T-helper 17 cell (primary cell): ENCODE measurements at places on chromosomes 6 and 20. TPM values are rescaled to one million over a fixed set of nuclear protein-coding genes. Genes with fewer than 3 reads are reported as not detected.
A peak's percentile ranks its signal among the peaks of the same experiment; 100 is the strongest.

The GPLD1 gene
- total RNA-seq: 0.21 TPM

The HLA-DRB5 gene
- total RNA-seq: 8.8 TPM

The SRSF12 gene
- not detected for total RNA-seq

The SEL1L2 gene
- total RNA-seq: not detected

The PRSS35 gene
- 0.17 TPM for total RNA-seq

The PRPH2 gene
- not detected for total RNA-seq

- no peak overlapping the region for H3K27ac ChIP-seq
- DNase-seq: no peak
- peaks cover 5% of the 10 kb centered on the region for H3K36me3 ChIP-seq
- H3K4me1 ChIP-seq: peaks cover 28% of the 10 kb centered on the region
- H3K4me3 ChIP-seq: no peak overlapping the region
Measured at GRCh38 chr6:45557454-45557853, 179.7 kb upstream of the SUPT3H start.

DNA sequence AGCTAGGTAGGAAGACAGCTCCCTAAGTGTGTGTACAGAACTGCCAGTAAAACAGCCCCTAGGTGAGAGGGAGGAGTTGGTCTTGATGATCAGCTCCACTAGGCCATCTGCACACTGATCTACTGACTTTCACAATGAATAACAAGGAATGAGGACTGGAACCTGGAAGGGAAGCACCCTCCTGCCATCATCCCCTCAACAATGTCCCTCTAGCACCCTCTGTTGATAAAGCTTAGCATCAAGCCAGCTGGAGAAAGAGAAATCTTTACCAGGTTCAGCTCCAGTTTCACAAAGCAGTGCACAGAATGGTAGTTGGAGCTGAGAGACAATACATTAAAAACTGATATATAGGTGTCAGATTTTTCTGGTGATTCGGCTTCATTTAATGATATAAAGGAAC lies 57.2 kb upstream of the IRAK1BP1 start:
- peaks cover 5% of the 10 kb centered on the region for H3K27me3 ChIP-seq
- no peaks in the 10 kb centered on the region for H3K36me3 ChIP-seq
- no peak overlapping the region for H3K27ac ChIP-seq
- DNase-seq: no peak
- no peak overlapping the region for H3K4me3 ChIP-seq

- H3K4me1 ChIP-seq: peaks cover 19% of the 10 kb centered on the region
- H3K36me3 ChIP-seq: peaks cover 2% of the 10 kb centered on the region
- no peak overlapping the region for H3K27ac ChIP-seq
Measured at GRCh38 chr6:28347119-28347518, 2.6 kb upstream of the ZKSCAN3 start.

- no peak overlapping the region for H3K4me3 ChIP-seq
- H3K36me3 ChIP-seq: peaks cover 4% of the 10 kb centered on the region
- DNase-seq: no peak
Measured at GRCh38 chr20:49792006-49792405, 20.6 kb upstream of the SLC9A8 start.

GRCh38 chr6:16729183-16729691 lies 32.0 kb downstream of the ATXN1 start:
- peaks cover 2% of the 10 kb centered on the region for H3K36me3 ChIP-seq
- H3K4me3 ChIP-seq: peak overlapping the region; percentile 31
- no peak overlapping the region for H3K27ac ChIP-seq
- H3K4me1 ChIP-seq: peaks cover 31% of the 10 kb centered on the region
- no peaks in the 10 kb centered on the region for H3K27me3 ChIP-seq

DNA sequence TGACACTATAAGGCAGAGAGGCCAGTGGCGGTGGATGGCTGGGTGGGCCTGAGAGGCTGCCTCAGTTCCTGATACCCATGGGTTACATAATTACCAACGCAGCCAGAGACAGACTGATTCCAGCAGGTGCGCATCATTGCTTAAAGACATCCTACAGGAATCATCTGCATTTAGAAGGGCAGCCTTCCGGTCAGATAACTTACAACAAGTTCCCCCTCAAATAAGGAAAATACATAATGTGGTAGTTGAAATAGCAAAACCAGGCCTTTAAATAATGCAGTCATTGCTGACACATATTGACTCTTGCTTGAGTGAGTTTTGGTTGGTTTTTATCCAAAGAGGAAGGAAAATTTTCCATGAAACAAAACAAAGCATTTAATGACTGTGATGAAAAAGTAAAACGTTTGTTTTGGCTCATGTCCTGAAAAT lies 81.9 kb downstream of the SIM1 start:
- DNase-seq: no peak
- H3K36me3 ChIP-seq: no peaks in the 10 kb centered on the region
- peaks cover 12% of the 10 kb centered on the region for H3K27me3 ChIP-seq
- H3K4me1 ChIP-seq: no peaks in the 10 kb centered on the region
- H3K4me3 ChIP-seq: no peak overlapping the region
- H3K27ac ChIP-seq: no peak overlapping the region

- H3K27me3 ChIP-seq: no peaks in the 10 kb centered on the region
- H3K4me1 ChIP-seq: peaks cover 2% of the 10 kb centered on the region
- no peak overlapping the region for H3K27ac ChIP-seq
- no peaks in the 10 kb centered on the region for H3K36me3 ChIP-seq
- DNase-seq: no peak
- no peak overlapping the region for H3K4me3 ChIP-seq
Measured at GRCh38 chr6:122289762-122290539, 109.5 kb upstream of the HSF2 start.

DNA sequence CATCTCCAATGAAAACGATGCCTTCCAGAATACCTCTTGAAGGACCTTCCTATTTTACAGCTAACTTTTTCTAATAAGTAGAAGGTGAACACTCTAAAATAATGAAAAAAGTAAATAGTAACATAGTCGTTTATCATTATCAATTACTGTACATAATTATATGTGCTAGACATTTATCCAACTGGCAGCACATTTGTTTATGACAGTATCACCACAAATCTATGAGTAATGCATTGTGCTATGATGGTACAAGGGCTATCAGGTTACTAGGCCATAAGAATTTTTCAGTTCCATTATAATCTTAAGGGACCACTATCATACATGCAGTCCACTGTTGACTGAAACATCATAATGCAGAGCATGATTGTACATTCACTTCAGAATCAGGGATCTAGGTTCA lies 68.4 kb downstream of the ATG5 start:
- H3K36me3 ChIP-seq: peaks cover 4% of the 10 kb centered on the region
- H3K27me3 ChIP-seq: no peaks in the 10 kb centered on the region
- H3K27ac ChIP-seq: no peak overlapping the region
- no peak overlapping the region for H3K4me3 ChIP-seq
- peaks cover 19% of the 10 kb centered on the region for H3K4me1 ChIP-seq
- DNase-seq: no peak

- H3K4me3 ChIP-seq: no peak overlapping the region
- DNase-seq: no peak
- H3K27me3 ChIP-seq: peaks cover 11% of the 10 kb centered on the region
- H3K27ac ChIP-seq: no peak overlapping the region
- H3K4me1 ChIP-seq: no peaks in the 10 kb centered on the region
- no peaks in the 10 kb centered on the region for H3K36me3 ChIP-seq
Measured at GRCh38 chr6:10312445-10312844, 102.4 kb downstream of the TFAP2A start.

GRCh38 chr6:142884214-142885035 lies 60.6 kb downstream of the HIVEP2 start:
- H3K4me1 ChIP-seq: peaks cover 71% of the 10 kb centered on the region
- H3K36me3 ChIP-seq: peaks cover 3% of the 10 kb centered on the region
- DNase-seq: no peak
- H3K27me3 ChIP-seq: no peaks in the 10 kb centered on the region
- peak overlapping the region; percentile 95 for H3K4me3 ChIP-seq

DNA sequence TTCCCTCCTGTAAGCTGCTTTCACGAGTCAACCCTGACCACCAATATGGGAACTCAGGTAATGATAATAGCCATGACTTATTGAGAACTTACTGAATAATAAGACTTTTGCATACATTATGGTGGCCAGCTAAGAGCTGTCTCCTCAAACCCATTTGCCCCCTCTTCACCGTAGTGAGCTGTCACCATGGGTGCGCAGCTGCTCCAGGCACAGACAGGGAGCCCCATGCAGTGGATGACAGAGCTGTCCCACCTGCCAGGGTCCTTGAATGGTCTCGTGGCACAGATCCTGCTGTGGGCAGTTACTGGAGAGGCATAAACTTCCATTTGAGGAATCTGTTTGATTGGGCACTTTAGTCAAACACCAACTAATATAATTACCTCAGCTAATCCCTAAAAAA lies 1.9 kb downstream of the SLC22A16 start:
- peaks cover 62% of the 10 kb centered on the region for H3K27me3 ChIP-seq
- H3K27ac ChIP-seq: no peak overlapping the region
- H3K4me1 ChIP-seq: peaks cover 11% of the 10 kb centered on the region
- DNase-seq: no peak

DNA sequence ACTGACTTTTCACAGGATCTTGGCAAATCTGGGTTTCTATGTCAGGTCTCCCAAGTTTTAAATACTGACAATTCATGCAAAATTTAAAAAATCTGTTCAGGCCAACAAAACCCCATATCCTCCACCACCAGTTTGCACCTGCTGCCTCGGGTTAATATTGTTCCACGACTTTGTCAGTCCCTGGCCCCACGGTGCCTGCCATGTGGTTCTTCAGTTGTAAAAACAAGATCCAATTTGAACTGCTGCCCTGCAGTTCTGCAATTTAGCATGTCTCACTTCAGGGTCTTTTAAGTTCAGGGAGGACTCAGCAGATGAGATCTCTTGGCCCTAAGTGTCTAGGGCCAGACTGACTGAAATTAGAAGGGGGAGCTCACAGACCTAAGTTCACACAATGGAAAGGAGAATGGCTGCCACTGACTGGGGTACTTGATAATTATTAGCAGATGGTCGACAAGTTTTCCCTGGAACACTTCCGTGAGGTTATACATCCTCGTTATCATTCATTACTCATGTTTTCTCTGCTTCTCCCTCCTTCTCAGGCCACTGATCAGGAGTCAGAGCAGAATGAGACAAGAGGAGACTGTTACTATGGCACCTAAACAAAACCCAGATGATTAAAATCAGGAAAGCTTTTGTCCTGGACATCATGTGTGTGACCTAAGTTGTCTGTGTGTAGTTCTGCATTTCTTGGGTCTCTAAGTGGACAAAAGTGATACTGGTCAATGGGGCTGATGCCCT lies 223.6 kb downstream of the KIF16B start:
- H3K36me3 ChIP-seq: peaks cover 4% of the 10 kb centered on the region
- H3K4me1 ChIP-seq: no peaks in the 10 kb centered on the region
- H3K27me3 ChIP-seq: no peaks in the 10 kb centered on the region
- no peak for DNase-seq

GRCh38 chr6:12012558-12013306 lies 620 bp downstream of the HIVEP1 start:
- peak; percentile 72 for DNase-seq
- peaks cover 11% of the 10 kb centered on the region for H3K36me3 ChIP-seq
- H3K27ac ChIP-seq: peak overlapping the region; percentile 98
- peak overlapping the region; percentile 96 for H3K4me3 ChIP-seq
- no peaks in the 10 kb centered on the region for H3K27me3 ChIP-seq

DNA sequence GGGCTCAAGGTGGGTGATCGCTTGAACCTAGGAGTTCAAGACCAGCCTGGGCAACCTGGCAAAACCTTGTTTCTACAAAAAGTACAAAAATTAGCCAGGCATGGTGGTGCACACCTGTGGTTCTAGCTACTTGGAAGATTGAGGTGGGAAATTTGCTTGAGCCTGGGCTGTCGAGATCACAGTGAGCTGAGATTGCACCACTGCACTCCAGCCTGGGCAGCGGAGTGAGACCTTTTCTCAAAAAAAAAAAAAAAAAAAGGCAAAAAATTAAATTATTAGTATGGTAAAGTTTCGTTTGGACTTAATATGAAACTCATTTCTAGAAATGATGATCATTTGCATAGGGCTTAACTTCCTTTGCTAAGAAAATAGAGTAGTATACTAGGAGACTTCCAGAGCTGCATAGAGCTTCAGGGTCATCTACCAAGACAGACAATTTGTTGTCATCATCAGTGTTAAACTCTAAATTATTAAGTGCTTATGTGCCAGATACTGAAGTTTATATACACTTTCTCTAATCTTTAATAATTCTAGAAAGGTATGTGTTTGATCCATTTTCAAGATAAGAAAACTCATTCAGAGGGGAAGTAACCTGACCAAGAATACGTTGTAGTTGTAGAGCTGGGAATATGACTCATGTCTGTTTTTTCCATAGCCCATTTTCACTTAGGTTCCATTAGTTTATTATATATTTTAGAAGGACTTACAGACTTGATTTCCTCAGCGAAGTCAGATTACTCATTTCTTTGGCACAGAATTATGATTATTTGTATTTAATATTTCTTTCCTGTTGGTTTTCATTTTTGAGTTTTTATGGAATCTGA lies 84.5 kb downstream of the SLC16A10 start:
- no peak for DNase-seq
- H3K4me3 ChIP-seq: no peak overlapping the region
- no peak overlapping the region for H3K27ac ChIP-seq
- H3K27me3 ChIP-seq: no peaks in the 10 kb centered on the region

DNA sequence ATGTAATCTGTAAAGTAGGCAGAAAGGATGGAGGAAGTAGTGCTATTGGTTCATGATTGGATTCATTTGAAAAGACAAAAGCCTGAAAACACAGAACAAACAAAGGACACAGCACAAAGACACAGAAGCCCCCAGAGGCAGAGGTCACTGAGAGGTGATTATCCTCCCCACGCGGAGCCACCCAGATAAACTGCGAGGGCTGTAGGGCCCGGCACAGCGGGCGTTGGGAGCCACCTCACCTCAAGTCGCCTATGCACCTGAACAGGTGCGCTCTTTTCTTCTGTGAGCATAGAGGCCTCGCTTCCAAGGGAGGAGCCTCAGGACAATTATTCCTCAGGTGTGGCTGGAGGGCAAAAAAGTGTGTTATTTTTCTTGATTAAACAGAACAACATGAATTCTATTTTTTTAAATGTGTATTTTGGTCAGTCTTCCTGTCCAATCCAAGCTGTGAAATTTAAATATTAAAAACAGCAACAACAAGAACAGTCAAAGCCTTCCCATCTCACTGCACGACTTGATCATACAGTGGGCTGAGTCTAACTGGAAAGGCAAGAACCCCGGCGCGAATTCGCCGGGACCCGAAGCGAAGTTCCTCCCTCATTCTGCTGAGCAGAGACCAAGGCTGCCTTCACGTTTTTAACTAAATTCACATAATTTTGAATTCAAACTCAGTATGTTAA lies 205.3 kb downstream of the THBS2 start:
- H3K4me3 ChIP-seq: no peak overlapping the region
- H3K4me1 ChIP-seq: no peaks in the 10 kb centered on the region
- DNase-seq: no peak
- peak overlapping the region; percentile 56 for H3K27ac ChIP-seq
- H3K36me3 ChIP-seq: no peaks in the 10 kb centered on the region
- peaks cover 30% of the 10 kb centered on the region for H3K27me3 ChIP-seq

GRCh38 chr6:63214816-63215215 lies 3.5 kb downstream of the FKBP1C start:
- H3K4me1 ChIP-seq: no peaks in the 10 kb centered on the region
- H3K4me3 ChIP-seq: no peak overlapping the region
- no peaks in the 10 kb centered on the region for H3K27me3 ChIP-seq
- no peak overlapping the region for H3K27ac ChIP-seq
- no peaks in the 10 kb centered on the region for H3K36me3 ChIP-seq

- DNase-seq: no peak
- H3K4me3 ChIP-seq: no peak overlapping the region
- H3K27me3 ChIP-seq: no peaks in the 10 kb centered on the region
- no peak overlapping the region for H3K27ac ChIP-seq
- peaks cover 2% of the 10 kb centered on the region for H3K4me1 ChIP-seq
Measured at GRCh38 chr6:1739220-1739619, 129.5 kb downstream of the FOXC1 start.
